ENCODE measurements at places on chromosomes 2 and 18.

- DNase-seq = peak; percentile 72
Measured at GRCh38 chr18:74375999-74376398, 60.4 kb downstream of the C18orf63 start.

GRCh38 chr18:69659142-69659651 lies 258.5 kb downstream of the DOK6 start:
- no peak for DNase-seq

DNA sequence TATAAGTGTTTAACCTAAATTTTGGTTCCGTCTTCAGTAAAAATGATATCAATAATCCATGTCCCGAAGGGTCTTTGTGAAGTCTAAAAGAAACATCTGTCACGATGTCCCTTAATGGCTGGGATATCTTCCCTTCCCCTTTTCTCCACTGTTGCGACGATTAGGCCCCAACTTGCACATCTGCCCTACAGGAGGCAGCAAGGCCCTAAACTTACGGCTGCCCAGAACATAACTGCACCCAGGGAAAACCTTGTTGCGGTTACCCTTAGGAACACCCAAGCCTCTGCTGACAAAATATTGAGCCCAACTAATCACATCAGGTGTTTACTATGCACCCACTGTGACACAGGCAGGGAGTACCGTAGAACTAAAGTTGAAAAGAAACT lies 1.3 kb upstream of the SMAD2 start:
- peak; percentile 50 for DNase-seq

GRCh38 chr2:110707386-110707965 lies 24.9 kb upstream of the ACOXL start:
- no peak for DNase-seq

DNA sequence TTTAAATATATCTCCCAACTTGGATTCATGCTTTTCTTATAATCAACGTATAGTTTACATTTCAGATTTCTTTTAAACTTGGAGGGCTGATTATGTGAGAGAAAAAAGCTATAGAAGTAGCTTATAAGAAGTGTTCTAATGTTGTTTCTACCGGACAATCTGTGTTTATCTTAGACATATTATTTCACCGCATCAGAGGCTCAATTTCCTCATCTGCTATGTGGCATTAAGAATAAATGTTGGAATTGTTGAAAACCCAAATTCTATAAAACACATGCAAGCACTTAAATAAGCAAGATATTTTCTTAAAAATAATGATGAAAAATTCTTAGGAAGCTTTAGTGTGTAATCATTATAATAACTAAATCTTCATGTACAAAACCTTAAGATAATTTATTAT lies 407.9 kb downstream of the HRH4 start:
- DNase-seq = no peak

GRCh38 chr18:36175481-36175880 lies 11.8 kb upstream of the MOCOS start:
- DNase-seq = no peak

- no peak for DNase-seq
Measured at GRCh38 chr2:128315829-128316776, 2.6 kb downstream of the HS6ST1 start.

DNA sequence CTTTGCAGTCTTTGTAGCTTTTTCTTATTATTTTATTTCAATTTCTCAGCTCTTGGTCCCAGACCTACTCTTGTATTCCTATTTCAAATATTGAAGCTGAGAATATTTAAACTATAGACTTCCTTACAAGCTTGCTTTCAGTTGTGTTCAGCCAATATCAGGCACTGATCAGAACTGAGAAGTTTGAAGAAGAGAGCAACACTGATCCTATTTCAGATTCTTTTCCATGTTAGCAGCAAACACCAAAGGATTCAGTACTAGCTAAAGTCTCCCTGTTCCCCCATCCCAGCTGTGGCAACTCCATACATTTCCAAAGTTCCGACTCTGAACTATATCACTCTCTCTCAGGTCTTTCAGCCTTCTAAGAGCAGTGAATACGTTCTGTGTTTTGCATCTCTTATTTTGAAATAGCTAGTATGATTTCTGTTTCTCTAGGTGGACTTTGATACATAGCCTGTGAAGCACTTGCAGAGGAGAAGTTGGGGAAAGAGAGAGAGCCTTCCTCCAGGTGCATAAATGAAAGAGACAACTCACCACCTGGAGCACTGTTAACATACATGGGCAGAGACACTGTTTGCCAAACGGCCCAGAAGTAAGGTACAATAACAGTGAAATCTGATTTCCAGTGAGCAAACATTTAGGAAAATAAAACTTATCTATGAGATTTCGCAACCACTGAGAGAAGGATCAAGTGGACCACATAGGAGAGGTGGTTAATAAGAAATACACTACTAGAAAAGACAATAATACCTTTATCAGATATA lies 135.0 kb upstream of the ZNF804A start:
- DNase-seq = no peak

- no peak for DNase-seq
Measured at GRCh38 chr2:163697846-163698637, 37.8 kb downstream of the FIGN start.

- DNase-seq = no peak
Measured at GRCh38 chr2:76668279-76668678, 853.9 kb downstream of the LRRTM4 start.

DNA sequence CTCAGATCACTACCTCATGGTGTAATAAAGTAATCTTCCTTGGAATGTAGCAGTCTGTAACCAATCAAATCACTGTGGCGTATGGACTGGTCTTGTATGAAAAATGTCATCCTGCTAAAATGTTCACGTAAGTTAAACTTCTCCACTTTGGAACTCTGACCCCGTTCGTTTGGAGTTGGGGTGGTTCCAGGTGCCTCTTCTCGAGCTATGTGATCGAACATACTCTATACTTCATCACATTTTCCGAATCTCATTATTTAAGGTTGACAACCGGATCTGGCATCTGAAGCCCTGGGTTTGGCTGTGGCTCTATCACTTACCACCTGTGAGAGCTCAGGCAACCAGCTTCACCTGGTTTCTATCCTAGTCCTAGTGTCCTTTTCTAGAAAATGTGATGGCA lies 148.0 kb upstream of the MYCN start:
- DNase-seq = no peak

- DNase-seq = no peak
Measured at GRCh38 chr2:16400127-16400623, 265.5 kb downstream of the CYRIA start.

GRCh38 chr2:96095116-96095636 lies 21.2 kb downstream of the ADRA2B start:
- no peak for DNase-seq

DNA sequence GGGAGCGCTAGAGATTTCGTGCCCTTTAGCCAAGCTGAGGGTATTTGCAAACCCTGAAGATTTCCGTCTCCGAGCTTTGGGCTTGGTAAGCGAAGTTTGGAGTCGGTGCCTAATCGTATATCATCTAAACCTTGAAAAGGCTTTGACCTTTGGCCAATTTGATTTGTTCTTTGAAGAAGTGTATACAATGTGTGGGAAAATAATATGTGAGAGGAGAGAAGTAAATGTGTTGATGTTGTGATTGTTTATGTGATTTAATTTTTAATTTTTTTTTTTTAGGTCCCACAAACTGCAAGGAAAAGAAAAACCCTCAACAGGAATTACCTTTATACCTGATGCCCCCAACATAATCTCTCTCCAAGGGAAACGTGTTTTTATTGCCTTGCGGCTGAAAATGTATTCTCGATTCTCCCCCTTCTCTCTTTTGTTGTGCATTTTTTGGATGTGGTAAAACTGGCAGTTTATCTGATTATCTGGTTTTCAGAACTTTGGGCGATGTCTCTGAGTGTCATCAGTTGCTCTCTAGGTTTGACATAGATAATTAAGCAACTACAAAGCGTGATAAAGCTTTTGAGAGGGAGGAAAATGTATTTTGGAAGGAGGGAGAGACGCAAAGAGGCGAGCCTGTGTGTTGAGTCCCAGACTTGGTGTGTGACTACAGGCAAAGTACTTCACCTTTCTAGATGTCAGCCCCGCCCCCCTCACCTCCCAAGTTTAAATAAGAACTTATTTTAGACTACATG lies 912 bp upstream of the FBXO11 start:
- no peak for DNase-seq

GRCh38 chr2:9230881-9231280 lies 24.3 kb downstream of the ASAP2 start:
- DNase-seq = no peak

DNA sequence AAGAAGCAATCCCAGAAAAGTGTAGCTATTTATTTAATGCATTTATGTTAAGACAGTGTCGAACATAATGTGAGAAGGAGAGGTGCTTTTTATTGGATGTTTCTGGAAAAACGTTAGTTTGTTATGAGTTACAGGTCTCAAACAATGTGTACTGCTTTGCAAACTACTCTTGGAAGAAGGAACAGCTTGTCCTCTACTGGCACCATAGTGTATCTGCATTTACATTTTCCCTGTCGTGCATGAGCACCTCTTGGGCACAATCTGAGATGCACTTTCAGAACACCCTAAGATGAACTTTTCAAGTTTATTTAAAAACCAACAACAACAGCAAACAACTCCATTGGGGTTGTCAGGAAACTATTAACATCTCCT lies 22.8 kb downstream of the CCNYL1 start:
- peak; percentile 38 for DNase-seq

GRCh38 chr2:48940606-48941005 lies 185.1 kb upstream of the LHCGR start:
- no peak for DNase-seq

GRCh38 chr2:177298191-177298590 lies 33.7 kb upstream of the NFE2L2 start:
- no peak for DNase-seq

GRCh38 chr2:231433990-231434389 lies 30.3 kb downstream of the NCL start:
- DNase-seq = no peak

DNA sequence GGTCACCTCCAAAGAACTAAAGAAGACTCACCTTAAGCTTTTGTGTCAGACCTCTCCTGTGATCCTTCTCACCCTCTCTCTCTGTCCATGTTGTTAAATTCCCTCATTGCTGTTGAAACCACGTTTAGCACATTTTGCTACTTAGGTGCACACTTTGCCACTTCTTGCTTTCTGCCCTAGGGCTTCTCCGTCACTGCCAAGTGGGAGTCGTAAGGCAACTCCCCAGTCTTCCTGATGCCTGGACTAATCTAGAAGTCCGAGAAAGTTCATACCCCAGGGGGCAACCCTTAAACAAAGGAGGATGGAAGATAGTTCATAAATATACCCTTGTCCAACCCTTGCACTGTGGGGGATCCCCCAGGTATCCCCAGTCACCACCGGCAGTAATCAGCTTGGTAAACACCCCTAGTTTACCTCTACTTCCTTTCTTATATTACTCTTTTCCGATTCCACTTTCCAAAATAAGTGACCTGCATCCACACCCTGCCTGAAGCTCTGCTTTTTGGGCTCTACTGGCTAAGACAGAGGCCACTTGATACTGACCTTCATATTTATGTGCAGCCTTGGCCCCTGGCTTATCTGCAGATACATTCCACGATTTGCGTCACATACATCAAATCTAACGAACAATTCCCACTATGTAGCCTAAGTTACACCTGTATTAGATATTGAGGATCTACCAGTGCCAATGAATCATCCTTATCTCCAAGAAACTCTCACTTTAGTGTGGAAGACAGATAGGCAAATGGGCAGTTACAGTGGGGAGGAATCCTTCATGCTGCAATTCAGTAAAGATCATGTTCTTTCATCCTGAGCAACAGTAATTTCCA lies 776.2 kb downstream of the RNF144A start:
- DNase-seq = no peak

DNA sequence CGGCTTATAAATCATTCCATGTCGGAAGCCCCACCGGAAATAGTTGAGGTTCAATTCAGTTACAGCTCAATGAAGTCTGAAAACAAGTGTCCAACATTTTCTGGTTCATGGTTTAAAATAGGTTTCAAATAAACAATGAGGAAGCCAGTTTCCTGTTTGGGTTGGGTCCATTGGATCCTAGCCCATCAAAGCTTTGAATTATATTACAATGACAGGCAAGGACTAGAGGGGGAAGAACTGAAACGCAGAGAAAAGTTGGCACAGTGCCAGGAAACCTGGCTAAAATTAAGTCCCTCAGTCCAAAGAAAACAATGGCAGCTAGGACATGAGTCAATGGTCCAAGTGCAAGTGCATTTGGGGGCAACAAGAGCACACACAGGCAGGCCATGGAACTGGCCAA lies 32.0 kb downstream of the SLC14A1 start:
- peak; percentile 72 for DNase-seq

DNA sequence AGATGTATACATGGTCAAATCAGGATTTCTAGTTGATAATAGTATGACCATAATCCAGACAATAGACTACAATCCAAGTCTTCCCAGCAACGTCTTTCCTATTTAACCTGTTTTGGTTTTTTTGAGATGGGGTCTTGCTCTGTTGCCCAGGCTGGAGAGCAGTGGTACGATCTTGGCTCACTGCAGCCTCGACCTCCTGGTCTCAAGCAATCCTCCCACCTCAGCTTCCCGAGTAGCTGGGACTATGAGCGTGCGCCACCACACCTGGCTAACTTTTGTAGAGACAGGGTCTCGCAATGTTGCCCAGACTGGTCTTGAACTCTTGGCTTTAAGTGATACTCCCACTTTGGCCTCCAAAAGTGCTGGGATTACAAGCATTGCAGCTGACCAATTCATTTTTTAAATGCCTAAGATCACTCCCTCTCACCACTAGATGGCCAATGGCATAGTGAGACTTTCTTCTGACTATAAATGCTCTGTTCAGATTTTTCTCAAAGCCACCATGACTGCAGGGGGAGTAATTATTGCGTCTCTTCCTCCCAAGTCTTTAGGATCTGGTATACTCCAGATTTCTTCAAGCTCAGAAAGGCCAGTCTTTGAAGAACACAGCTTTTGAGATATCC lies 47.6 kb downstream of the HNRNPLL start:
- DNase-seq = peak; percentile 17

GRCh38 chr2:20528713-20529112 lies 81.8 kb downstream of the RHOB start:
- DNase-seq = no peak

DNA sequence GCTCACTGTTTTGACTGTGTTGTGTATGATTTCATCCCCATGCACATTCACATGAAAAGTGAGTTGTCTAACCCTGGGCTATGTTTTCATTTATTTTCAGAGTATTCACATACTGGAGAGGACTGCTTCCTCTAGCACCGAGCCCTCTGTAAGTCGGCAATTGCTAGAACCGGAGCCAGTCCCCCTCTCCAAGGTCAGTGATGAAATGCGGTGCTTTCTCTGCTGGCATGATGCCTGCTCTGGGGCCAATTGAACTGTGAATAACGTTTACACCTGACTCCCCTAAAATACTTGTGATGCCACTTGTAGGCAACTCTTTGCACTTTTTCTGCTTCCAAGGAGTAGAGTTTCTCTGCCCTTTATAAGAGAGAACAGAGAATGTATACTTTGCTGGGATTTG lies 126.9 kb downstream of the PRKRA start:
- DNase-seq = no peak

- DNase-seq = no peak
Measured at GRCh38 chr2:43255296-43255910, 29.0 kb upstream of the ZFP36L2 start.

- no peak for DNase-seq
Measured at GRCh38 chr18:12060182-12060870, 33.3 kb upstream of the ANKRD62 start.
